ENCODE measurements at places on chromosomes 13 and 19. TPM values are rescaled to one million over a fixed set of nuclear protein-coding genes. Genes with fewer than 3 reads are reported as not detected.
A peak's percentile ranks its signal among the peaks of the same experiment; 100 is the strongest.

The KPNA3 gene
- total RNA-seq, result 60.2 TPM

The ZNF132 gene
- 1.1 TPM for total RNA-seq

The CPAMD8 gene
- 18.6 TPM for total RNA-seq

The ZNF221 gene
- 9.7 TPM for total RNA-seq

DNA sequence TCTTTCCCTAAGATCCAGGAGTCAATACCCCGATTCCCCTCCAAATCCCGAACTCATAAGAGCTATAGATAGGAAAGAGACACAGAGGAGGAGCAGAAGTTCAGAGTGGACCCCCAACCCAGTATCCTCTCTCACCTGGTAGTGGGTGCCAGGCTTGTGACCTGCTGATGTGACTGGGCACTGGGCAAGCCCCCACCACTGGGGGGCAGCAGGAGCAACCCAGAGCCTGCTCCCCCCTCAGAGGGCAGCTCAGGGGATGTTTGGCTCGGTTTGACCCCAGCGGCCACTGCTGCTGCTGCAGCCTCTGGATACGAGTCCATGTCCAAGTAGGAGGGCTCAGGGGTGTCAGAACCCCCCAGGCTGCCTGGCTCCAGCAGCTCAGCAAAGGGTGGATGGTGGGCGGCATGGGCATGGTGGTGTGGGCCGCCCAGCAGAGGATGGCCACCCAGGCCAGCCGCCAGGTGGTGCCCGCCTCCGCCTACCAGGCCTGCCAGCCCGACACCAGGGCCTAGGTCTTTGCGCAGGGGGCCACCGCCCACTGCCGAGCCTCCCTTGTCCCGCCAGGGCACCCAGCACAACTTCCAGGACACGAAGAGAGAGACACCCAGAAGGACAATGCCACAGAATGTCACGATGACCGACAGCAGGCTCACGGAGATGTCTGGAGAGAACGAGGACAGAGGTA, 7.4 kb downstream of the SYT3 start:
- H3K4me1 ChIP-seq, result no peaks in the 10 kb centered on the region
- H3K4me3 ChIP-seq, result no peak overlapping the region
- H3K36me3 ChIP-seq, result no peaks in the 10 kb centered on the region
- DNase-seq, result no peak
- H3K27ac ChIP-seq, result no peak overlapping the region

DNA sequence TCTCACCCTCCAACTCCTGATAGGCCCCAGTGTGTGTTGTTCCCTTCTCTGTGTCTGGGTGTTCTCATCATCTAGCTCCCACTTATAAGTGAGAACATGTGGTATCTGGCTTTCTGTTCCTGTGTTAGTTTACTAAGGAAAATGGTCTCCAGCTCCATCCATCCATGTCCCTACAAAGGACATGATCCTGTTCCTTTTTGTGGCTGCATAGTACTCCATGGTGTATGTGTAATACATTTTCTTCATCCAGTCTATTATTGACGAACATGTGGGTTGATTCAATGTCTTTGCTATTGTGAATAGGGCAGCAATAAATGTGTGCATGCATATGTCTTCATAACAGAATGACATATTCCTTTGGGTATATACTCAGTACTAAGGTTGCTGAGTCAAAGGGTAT, 1397.0 kb downstream of the UQCRFS1 start:
- no peak overlapping the region for H3K4me3 ChIP-seq
- no peaks in the 10 kb centered on the region for H3K27me3 ChIP-seq
- no peaks in the 10 kb centered on the region for H3K36me3 ChIP-seq
- DNase-seq, result no peak

DNA sequence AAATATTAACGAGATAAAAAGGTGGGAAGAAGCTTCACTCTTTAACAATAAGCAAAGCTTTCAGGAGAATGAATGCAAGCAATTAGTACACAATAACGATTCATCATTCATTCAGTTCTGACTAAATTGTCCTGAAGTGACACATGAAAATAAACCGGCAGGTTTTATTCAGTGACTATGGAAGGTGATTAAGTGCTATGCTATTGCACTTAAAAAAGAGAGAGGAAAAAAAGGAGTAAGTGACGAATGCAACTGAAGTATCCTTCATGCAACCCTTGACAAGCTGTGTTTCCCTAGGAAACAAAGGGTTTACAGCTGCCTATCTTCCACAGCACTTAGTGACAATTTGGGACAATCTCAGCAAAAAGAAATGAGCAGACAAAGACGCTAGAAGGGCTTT, 1.4 kb downstream of the LIG4 start:
- no peaks in the 10 kb centered on the region for H3K4me1 ChIP-seq
- H3K36me3 ChIP-seq, result peaks cover 27% of the 10 kb centered on the region
- H3K4me3 ChIP-seq, result peak overlapping the region; percentile 82
- no peak for DNase-seq
- H3K27me3 ChIP-seq, result no peaks in the 10 kb centered on the region
